ENCODE measurements at places on chromosomes 11 and 22.

DNA sequence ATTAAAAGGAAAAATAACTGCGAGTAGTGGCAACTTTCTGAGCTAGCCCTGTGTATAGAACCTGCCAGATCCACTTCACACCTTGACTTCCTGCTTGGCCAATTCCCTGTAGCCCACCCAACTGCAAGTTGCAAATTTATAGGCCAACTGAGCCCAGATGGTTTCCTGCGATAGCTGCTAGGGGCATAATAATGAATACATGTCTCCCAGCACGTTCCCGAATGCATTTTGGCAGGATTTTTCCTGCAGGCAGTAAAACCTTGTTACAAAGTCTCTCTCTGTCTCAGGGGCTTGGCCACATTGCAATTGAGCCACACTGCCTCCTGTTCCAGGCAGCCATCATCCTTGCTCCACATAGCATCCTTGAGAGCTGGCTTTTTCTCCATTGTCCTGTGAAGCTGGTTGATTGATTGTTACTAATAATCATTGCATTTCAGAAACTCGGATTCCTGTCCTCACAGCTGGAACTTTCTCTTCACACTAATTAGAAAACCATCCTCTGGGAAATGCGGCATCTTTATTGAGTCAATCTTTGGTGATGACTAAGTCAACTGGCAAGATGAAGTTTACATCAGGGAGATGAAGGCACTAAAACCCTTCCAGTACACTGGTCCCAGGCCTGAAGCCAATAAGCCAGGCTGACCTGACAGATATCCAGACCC, 18.6 kb upstream of the LMO2 start:
- no peak for DNase-seq

- DNase-seq = no peak
Observed at GRCh38 chr11:6911948-6912347, 8.9 kb upstream of the OR2D3 start.

DNA sequence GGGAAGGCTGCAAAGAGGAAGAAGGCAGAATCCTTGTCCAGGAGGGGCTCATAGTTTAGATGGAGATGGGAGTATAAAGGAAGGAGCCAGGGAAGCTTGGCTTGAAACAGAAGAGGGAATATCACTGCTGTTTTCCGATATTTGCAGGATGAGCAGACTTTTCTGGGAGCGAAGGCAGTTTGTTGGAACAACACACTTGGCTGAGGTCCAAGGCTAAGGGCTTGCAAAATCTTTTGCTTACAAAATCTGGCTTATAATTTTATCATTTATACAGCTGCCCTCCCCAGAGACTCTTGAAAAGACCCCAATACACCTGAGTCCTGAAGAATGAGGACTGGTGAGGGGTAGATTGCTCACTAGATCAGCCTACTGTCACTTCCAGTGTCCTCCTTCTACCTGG, 174.8 kb downstream of the NELL1 start:
- no peak for DNase-seq

DNA sequence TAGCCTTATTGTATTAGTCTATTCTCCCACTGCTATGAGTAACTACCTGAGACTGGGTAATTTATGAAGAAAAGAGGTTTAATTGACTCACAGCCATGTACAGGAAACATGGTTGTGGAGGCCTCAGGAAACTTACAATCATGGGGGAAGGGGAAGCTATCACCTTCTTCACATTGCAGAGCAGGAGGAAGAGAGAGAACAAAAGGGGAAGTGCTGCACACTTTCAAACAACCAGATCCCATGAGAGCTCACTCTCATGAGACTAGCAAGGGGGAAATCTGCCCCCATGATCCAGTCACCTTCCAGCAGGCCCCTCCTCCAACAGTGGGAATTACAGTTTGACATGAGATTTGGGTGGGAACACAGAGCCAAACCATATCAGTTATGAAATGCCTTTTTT, 179.4 kb downstream of the ARHGAP42 start:
- no peak for DNase-seq

DNA sequence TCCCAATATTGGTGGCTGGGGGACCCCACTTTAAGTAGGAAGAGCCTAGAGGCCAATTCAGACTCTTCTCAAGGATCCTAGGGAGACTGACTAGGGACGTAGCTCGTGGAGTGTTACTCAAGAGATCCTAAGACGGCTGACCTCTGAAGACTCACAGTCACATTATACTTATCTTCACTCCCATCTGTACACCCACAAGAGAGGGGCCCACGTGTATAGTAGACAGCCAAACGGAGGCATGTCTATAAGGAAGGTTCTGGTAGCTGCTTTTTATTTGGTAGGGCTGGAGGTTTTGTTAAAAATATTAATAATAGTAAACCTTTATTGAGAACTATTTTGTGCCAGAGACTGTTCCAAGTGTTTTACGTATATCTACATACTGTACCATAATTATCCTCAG, 22.9 kb upstream of the APOA1 start:
- DNase-seq = no peak

DNA sequence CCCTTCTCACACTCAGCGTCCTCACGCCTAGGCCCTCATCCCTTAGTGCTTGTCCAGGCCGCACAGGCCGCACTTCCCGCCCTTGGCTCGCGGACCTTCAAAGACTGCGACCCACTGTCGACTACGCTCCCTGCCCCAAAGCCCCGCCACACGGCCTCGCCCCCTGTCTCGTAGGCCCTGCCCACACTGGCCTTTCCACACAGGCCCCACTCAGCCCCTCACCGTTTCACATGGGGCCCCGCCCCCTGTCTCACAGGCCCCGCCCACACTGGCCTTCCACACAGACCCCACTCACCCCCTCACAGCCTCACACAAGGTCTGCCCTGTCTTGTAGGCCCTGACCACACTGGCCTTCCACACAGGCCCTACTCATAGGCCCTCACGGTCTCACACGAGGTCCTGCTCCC, 11.0 kb downstream of the NRXN2 start:
- no peak for DNase-seq

- DNase-seq = no peak
Observed at GRCh38 chr11:8186429-8186828, 17.6 kb upstream of the RIC3 start.

GRCh38 chr11:76777305-76777704, 5.9 kb upstream of the TSKU start:
- no peak for DNase-seq

- no peak for DNase-seq
Observed at GRCh38 chr11:26150031-26150430, 181.9 kb upstream of the ANO3 start.

DNA sequence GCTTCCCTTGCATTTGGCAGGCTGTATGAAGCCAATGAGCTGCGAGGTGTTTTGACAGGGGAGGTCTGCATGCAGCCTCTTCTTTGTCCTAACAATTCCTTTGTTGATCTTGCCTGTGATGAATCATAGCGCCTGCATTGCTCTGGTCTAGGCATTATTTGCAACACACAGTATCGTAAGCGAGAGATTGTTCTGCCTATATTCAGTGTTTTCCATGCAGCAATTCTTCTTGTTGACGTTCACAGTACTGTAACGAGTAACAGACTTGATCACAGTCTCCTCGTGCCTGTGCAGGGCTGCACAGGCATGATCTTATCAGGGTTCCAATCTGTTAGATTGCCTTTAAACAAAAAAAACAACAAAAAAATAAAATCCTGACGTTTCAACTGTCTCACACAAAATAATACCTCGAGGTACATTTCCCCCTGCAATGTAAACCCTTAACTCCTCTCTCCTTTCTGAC, 13.9 kb upstream of the ADSL start:
- DNase-seq = no peak

- DNase-seq = no peak
Observed at GRCh38 chr11:2945757-2946287, 16.6 kb upstream of the PHLDA2 start.

- DNase-seq = no peak
Observed at GRCh38 chr11:114162719-114163123, 103.2 kb downstream of the ZBTB16 start.

DNA sequence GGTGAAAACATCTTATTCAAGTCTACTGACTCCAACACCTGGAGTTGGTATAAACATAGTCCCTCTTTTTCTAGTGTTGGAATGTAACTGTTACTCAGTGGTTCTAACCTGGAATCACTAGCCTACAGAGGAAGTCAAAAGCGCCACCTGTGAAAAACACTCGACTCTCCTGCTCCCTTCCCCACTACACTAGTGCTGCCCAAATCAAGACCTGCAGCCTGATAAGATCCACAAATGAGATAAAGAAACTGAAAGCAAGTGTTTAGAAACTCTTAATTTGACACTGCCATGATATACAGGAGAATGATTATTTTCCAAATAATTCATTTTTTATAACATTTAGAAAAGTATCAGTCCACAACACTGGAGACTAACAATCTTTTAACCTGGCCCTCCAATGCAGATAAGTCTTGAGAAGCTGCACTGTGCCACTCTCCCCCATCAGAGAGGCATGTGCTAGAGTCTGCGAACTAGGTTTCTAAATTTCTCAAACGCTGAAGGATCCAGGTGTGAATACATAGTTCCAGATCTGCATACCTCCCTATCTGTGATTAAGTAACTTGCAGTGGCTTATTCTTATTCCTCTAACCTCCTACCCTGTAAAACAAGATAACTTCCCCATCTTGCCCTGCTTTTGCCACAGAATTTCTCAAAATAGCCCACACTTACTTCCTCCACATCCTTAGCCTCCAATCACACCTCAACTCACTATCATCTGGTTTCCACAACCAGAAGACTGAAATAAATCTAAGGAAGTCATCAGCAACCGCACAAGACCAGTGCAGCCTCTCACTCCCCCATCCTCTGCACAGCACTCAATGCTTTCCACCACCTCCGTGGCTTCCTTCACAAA, 88.1 kb downstream of the RRAS2 start:
- no peak for DNase-seq

GRCh38 chr11:107851704-107852310, 6.8 kb downstream of the SLC35F2 start:
- no peak for DNase-seq

DNA sequence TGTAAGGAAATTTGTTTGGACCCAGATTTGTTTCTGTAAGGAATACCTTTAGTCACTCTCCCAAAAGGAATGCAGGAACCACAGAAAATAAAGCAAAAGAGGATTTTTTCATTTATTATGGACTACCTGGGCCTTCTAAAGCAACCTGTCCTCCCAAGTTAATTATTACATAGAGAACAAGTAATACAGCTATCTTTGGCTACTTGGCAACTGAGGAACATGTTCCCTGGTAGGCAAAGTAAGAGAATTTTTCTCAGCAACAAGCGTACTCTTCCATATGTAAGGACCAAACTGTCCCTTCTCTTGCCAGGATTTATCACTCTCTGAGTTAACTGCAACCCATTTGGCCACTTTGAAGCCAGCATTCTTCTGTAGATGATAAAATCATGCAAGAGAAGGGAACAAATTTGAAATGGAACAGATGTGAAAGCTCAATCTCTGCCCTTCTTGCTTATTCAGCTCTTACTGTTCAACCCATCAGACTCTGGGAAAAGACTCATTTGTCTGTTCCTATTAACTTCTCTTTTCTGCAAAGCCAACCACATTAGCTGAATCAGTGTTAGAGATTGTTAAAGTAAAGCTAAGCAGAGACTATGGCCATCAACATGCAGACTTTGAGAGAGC, 190.2 kb downstream of the SWAP70 start:
- DNase-seq = no peak

- peak; percentile 81 for DNase-seq
Observed at GRCh38 chr11:117814766-117815261, 9.7 kb downstream of the FXYD2 start.

DNA sequence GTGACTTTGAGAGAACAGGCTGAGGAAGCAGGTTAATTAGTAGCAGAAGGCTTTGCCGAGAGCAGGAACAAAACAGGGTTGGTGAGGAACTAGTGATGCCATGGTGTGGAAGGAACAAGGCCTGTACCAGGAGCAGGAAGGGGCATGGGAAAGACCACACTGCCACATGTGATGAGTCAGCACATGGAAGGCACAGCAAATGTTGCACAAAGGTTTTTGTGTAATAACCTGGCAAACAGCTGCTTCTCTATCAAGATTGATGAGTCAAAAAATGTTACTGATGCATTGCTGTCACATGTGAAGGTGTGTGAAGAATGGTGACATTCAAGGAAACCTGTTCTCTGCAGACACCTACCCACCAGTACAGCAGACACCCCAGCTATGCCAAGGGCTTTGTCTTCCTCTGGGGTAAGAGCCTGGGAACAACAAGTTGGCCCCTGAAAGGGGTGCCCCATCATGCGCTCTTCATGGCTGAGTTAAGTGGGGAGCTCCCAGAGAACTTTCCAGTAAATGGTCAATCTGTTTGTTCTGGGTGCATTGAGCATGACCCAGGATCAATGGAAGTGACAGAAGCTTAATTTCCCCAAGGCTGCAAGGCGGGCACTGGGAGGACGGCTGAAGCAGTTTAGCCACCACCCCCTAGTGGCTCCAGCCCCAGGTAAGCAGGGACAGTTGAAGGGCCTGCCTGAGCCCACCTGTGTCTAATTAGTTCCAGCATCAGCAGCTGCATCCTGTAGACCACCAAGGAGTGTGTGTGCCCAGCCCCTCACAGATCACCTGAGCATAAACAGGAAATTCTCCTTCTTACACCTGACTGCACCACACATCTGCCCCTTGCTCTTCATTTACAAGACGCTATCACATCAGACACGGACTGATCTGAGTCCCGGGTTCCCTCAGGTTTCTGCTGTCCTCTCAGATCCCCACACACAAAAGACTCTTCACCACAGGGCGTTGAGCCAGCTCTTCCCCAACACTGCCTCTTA, 47.6 kb downstream of the GGTLC2 start:
- DNase-seq = no peak

GRCh38 chr11:121887976-121888557, 227.9 kb downstream of the BLID start:
- DNase-seq = no peak

DNA sequence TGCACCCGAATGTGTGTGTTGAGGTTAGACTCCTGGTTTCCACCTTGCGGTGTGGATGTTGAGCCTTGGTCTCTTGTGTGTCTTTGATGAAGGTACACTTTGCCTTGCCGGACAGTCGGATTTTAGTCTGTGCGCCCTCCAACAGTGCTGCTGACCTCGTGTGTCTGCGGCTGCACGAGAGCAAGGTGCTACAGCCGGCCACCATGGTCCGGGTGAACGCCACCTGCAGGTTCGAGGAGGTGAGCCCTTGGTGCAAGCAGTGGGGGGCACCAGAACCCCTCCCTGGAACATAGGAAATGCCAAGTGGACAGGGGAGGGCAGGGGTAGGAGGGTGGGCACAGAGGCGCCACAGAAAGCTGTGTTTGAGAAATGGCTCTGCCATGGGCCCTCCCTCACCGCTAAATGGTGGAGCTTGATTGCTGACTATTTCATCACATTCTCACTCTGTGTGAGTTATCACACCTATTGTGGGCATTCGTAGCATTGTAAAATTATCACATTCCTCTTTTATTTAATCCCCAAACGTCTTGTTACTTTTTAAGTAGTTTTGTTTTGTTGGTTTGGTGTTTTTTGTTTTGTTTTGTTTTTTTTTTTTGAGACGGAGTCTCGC, 26.4 kb upstream of the PANX2 start:
- DNase-seq = no peak

DNA sequence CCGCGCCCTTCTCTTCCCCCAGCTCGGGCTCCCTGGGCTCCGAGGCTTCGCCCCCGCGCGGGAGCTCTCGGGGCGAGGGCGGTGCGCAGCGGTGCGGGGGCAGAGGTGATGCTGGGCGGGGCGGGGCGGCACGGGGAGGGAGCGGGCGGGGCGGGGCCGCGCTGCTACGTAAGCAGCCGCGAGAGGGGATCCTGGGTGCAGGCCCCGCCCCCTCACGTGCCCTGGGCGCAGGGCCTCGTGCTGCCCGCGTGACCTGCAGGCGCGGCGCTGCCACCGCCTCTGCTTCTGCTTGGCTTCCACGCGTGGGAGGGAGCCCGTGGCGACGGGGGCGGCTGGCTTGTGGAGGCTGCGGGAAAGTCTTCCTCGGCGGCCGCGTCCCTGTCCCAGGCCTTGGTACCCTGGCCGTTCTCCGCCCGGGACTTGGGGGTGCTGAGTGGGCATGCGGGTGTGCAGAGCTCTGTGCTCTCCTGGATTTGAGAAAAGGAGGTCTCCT, 132.6 kb upstream of the HSD17B12 start:
- DNase-seq = no peak

All from activated CD4-positive, alpha-beta T cell treated with anti-CD3 and anti-CD28 coated beads, Interleukin-2, amount 50 U/mL, for 1 hour (primary cell).